ENCODE measurements at places on chromosomes 12 and 14. TPM values are rescaled to one million over a fixed set of nuclear protein-coding genes. Genes with fewer than 3 reads are reported as not detected.

FZD10 gene
- total RNA-seq: not detected

RILPL1 gene
- 2.8 TPM for total RNA-seq

MYO1A gene
- 0.54 TPM for total RNA-seq

SLC10A1 gene
- 0.13 TPM for total RNA-seq

RERGL gene
- not detected for total RNA-seq

MMP19 gene
- total RNA-seq: not detected

TCL1B gene
- total RNA-seq: 0.53 TPM

DNA sequence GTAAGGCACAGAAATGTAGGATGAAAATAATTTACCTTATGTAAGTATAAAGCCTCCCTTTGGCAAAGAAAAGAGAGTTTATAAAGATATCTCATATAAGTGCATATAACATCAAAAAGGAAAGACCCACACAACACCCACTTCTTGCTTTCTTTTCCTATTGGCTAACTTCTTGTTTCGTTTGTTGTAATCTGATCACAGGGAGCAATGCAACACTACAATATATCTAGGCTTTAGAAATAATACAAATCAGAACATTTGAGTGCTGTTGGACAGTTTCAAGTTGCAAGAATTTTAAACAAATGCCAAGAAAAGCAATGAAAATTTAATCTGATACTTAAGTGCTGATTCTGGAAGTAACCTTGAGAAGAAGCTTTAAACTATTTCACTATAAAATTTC is 1.3 kb downstream of the FGD6 start:
- DNase-seq: no peak

DNA sequence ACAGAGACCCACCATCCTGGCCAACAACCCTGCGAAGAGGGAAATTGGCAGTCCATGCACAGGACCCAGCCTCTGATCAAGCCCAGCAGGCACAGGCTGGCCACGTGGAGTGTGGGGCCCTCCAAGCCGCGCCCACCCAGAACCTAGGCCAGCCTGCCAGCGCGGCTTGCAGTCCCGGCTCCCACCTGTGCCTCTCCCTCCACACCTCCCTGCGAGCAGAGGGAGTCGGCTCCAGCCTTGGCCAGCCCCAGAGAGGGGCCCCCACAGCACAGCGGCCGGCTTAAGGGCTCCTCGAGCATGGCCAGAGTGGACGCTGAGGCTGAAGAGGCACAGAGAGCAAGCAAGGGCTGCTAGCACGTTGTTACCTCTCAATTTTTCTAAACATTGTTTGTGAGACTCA is 373.4 kb downstream of the NELL2 start:
- no peak for DNase-seq

DNA sequence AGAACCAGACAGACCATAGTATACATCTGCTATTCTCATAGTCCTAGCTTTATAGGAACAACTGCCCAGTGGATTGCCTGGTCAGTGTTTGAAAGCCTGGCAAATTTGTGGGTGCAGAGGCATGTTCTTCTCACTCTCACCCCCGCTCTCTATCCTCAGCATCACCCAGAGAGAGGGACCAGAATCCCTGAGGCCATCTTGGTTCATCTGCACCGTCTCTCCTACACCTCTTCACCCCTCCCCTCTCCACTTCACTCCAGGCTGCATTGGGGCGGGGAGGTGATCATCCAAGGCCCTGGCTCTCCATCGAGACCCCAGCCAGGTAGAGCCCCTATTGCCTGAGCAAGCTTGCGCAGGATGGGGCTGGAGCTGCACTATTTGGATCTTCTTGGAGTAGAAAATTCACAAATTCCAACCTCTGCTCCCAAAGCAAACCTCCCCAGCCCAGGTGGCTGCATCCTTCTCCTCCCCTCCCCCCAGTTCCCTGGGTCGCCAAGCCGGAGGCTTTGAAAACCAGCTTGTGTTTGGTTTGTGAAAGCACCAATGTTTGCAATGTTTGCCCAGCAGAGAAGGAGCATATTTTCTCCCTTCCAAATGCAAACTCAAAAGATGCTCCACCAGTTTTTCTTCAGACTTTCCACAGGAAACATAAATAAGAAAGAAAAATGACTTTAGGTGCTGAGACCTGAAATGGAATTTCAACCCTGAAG is 18.6 kb upstream of the COL2A1 start:
- no peak for DNase-seq

DNA sequence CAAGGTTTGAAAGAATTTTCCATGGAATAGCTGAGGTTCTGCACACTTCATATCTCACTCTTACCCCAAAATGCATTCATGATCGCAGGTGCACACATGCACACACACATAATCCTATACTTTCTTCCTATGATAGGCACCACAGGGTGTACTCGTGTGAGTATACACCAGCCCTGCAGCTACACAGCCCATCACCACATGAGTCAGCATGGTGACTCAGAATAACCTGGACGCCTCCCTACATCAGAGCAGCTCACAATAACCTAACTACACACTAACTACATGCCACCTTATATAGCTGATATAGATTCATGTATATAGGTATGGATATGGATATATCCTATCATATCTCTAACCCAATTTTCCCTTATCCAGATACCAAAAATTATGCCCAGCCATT is 850.2 kb upstream of the TMEM132C start:
- no peak for DNase-seq

DNA sequence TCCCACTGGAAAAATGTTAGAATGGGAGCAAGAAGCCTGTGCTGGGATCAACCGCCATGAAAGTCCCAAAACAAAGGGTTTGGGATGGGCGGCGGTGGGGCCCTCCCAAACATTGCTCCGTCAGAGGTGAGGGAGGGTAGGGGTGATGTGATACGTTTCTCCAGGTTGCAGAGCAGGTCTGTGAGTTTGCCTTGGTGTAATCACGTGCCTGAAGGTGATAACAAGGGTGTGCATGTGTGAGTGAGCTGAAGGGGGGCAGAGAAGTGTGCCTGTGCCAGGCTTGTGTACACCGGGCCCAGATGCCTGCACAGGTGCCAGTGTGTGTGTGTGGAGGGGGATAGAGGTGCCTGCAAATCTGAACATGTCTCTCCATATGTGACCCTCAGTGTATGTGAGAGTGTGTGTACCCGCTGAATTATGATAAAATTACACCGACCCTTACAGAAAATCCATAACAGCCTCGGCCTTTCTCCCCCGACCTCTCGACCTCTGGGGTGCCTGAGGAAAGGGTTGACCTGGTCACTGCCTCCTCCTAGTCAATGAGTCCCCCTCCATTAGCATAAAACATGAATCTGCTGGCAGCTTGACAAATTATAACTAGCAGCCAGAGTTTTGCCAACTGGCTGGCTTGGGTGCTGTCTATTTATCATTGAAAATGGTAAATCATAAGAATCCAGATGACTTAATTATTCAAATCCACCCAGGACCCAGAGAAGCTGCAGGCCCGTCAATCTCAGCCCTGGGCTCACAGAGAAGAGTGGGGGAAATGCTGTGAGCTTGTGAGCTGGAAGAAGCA is 55.6 kb downstream of the SMUG1 start:
- no peak for DNase-seq

DNA sequence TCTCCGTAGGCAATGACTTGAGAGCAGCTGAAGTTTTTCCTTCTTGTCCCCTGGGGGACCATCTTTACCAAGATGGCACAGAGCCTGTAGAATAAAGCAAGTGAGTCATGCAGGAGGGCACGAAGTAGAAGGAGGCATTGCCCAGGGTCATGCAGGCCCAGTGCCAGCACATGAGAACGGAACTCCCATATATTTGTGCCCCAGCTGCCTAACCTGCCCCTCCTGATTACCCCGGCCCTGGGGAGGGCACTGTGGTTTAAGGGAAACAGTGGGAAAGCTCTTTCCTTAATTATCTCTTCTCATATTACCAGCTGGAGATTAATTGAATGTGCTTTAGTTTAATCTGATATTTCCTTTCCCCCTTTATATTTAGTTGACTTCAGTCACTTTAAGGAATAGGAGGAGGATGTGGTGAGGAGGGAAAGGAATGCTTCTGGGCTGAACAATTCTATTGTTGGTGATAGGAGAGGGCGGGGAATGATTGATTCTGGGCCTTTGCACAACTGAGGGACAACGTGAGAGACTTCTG is 51.9 kb downstream of the RASSF8 start:
- DNase-seq: no peak

DNA sequence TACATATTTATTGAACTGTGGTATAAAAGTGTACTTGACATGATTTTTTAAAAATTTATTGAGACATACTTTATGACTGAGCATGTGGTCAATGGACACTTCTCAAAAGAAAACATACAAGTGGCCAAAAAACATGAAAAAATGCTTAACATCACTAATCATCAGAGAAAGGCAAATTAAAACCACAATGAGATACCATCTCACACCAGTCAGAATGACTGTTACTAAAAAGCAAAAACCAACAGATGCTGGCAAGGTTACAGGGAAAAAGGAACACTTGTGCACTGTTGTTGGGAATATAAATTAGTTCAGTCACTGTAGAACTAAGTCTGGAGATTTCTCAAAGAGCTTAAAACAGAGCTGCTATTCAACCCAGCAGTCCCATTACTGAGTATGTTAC is 1177.6 kb downstream of the GALC start:
- DNase-seq: no peak

- DNase-seq: no peak
These were observed 2.3 kb upstream of the RNU7-1 start for GRCh38 chr12:6941267-6941666.

DNA sequence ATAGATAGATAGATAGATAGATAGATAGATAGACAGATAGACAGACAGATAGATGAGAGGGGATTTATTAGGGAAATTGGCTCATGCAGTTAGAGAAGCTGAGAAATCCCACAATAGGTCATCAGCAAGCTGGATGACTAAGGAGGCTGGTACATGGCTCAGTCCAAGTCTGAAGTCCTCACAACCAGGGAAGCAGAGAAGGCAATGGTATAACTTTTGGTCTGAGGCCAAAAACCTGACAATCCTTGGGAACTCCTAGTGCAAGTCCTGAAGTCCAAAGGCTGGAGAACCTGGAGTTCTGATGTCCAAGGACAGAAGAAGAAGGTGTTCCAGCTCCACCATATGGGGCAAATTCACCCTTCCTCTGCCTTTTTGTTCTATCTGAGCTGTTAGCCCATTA is 517.6 kb upstream of the ATP2B1 start:
- no peak for DNase-seq

- DNase-seq: no peak
These were observed 87.6 kb upstream of the MED13L start for GRCh38 chr12:116365114-116365513.

DNA sequence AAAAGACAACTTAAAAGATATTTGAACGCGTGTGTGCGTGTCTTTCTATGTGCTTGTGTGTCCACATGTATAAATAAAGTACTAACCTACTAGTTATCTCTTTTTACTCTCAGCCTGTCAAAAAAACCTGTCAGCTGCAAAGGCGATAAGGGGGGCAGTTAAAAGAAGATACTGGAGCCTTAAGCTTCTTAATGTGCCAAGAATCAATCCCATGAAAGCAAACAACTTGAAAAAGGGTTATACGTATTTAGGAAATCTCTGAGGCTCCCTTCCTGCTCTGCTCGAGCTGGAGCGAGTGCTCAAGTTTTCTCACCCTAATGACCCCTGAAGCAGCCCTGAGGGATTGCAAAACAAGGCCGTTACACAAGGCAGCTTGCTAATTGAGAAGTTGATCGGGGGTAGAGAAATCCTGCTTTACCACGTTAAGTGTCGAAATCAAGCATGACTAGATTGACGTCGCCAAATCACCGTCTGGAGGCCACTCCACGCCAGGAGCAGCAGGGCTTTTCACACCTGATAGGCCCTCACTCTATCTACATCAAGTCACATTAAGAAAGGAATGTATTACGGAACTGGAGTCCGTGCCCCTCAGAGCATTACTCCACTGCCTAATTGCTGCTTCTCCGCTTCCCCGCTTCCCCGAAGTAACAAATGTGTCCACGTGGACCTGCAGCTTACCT is 32.4 kb downstream of the LMO3 start:
- no peak for DNase-seq

DNA sequence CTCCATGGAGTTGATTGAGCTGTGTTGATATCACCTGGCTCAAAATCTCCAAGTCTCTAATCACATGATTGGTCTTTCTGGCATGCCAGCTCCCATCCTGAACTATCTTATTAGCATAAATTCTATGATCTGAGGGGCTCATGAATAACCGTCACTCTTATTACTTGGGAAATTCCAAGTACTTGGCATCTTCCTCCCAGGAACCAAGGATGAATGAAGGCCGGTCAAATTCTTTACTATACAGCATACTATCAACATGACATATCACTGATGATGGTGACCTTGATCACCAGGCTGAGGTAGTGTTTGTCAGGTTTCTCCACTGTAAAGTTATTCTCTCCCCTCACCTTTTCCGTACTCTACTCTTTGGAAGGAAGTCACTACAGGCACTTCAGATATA is 16.4 kb upstream of the NUBPL start:
- DNase-seq: no peak

GRCh38 chr14:33475623-33476022 is 475.3 kb downstream of the EGLN3 start:
- DNase-seq: no peak

GRCh38 chr12:87096082-87096585 is 839.9 kb upstream of the MGAT4C start:
- no peak for DNase-seq

GRCh38 chr12:58988643-58989344 is 68.5 kb upstream of the LRIG3 start:
- no peak for DNase-seq

DNA sequence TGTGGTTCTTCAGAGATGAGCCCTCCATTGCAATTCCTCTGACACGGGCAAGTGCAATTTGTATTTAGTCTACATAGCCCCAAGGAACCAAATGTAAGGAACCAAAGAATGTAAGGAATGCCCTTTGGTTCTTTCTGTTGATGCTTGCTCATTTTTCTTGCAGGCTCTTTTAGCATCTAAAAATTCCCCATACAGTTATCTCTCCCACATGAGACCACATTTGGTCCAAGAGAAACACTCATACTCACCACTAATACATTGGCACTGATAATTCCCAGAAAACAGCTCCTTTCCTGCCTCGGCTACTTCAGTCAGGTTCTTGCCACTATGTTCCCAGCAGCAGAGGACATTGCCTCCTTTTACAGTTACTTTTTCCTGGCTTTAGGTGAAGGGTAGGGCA is 332.6 kb downstream of the AEBP2 start:
- no peak for DNase-seq

- no peak for DNase-seq
These were observed 272 bp downstream of the TBX3 start for GRCh38 chr12:114683709-114684097.

- DNase-seq: no peak
These were observed 6.0 kb upstream of the RFX4 start for GRCh38 chr12:106576848-106577247.

DNA sequence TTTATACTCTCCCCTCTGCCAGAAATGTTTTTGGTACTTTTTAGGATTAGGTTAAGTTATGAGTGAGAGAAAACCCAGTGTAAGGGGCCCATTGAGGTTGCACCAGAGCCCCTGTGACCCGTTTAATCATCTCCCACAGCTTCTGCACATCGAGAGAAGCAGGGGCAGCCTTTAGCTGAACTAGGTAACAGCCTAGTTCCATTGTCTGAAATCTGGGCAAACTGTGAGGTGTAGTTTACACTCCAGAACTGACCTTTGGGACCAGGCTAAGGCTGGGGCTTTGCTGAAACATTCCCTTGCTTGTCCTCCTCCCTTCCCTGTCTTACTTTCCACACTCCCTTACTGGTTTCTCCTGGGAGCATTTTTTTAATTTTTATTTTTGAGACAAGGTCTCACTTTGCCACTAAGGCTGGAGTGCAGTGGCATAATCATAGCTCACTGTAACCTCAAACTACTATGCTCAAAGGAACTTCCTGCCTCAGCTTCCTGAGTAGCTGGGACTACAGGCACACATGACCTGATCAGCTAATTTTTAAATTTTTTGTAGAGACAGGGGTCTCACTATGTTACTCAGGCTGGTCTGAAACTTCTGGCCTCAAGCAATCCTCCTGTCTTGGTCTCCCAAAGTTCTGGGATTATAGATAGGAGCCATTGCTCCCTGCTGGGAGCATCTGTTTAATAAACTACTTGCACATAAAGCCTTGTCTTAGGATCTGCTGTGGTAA is 25.9 kb upstream of the DHRS2 start:
- DNase-seq: no peak
